Astrocyte of the spinal cord (primary cell): ENCODE measurements at places on chromosomes 3 and 15.

DNA sequence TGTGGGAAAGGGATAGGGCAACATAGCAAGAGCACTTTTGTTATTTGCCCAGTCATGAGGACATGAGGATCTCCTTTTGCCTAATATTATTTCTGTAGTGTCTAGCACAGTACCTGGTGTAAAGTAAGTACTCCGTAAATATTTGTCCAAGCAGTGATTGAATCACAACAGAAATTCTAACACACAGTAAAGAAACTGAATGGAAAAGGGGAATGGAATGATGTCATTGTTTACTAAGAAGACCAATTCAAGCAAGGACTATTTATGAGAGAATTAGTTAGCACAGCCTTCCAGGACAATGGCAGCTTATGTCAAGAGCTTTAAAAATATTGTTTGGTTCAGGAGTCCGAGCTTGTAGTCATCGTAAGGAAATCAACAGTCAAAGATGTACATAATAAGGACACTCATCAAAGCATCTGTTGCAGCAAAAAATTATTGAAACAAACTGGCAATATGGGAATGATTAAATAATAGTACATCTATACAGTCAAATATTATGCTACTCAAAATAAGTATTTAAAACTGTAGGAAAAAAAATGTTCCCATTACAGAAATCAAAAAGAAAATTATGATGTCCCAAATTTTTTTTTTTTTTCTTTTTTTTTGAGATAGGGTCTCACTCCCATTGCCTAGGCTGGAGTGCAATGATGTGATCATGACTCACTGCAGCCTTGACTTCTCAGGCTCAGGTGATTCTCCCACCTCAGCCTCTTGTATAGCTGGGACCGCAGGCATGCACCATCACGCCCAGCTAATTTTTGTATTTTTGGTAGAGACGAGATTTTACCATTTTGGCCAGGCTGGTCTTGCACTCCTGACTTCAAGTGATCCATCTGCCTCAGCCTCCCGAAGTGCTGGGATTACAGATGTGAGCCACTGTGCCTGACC, 17.9 kb downstream of the CAPN7 start:
- no peak for DNase-seq

DNA sequence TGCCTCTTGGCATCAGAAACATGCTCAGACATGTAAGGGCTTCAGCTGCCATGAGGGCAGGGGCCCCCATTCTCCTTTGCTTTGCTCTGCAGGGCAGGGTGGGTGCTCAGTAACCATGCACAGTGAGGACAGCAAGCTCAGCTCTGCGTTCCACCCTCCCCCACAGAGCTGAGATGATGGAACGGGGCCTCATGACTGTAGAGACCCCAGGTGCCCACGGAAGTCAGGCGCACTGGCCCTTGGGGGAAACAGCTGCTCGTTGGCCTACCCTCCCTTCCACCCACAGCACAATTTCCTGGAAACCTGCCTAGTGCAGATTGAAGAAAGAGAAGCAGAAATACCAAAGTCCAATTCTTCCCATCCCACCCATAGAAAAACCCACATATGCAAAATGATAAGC, 10.5 kb downstream of the CTXND1 start:
- no peak for DNase-seq

- peak; percentile 42 for DNase-seq
Observed at GRCh38 chr3:14358426-14359211, 43.8 kb upstream of the SLC6A6 start.

DNA sequence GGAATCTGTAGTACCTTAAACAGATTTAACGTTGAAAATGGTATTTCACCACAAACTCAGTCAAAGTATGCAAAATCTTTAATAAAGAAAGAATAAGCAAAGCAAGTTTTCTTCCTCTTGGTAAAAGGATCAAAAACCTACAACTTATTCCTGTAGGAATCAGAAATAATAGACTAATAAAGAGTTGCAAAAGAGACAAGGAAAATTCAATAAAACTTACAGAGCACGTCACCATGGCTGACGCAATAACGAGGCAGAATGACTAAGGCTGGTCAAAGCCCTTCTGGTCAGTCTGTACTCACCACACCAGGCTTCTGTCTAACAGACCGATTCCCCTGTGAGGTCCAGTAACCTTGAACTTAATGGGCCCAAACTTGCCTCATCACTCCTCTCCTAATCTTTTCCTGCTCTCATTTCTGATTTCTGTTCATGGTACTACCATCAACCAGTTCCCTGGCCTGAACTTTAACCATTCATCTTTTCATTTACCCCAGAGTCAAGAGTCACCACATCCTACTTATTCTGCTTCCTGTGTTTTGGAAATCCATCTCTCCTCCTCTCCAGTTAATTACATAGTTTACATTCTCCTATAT, 5.0 kb downstream of the MASP1 start:
- DNase-seq: peak; percentile 50

GRCh38 chr3:147420353-147421183, 11.4 kb downstream of the ZIC1 start:
- peak; percentile 33 for DNase-seq

DNA sequence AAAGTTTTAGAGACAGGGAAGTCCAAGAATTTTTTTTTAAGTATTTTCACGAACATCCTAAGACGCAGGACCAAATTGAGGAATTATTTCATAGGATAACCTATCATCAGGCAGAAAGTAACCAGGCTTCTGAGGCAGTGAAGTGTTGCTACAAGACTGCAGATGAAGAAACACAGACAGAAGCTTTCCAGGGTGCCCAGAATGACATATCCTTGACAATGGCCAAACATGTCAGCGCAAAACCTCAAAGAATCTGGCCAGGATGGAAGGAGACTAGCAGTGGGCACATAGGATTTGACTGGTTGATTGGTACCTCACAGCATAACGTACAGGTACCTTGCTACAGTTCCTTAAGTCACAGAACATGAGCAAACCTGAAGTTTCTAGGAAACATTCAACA, 7.5 kb downstream of the ADAMTS9 start:
- no peak for DNase-seq

DNA sequence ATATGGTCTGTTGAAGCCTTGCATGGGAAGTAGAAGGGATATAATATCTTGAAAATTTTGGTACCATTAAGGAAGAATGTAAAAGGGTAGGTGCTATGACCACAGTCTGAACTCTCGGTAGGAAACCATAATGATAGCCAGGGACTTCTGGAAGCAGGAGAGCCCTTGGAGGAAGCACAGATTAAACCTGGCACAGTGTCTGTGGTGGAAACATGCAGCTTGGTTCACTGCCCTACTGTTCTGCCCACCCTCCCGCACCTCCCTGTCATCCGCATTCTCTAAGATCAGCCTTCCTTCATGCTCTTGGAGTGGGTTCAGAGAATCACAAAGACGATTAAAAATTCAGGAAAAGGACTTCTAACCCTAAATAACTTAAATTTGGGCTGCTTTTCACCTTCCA, 20.9 kb downstream of the VPS8 start:
- DNase-seq: no peak

DNA sequence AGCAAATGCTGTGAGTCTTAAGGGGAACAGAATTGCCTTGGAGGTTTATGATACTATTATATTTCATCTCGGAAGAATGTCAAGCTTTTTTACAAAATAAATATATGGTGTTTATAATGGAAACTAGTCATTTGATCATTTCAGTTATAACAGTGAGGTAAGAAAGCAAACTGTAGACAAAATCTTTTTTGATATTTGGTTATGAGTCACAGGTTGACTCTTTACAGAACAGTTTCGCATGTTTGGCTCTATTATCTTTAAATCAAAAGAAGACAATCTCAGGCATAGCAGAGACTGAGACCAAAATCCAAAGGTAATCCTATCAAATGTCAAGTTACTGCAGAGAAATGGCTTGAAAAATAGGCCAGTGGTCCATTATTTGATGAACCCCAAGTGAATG, 490.9 kb upstream of the MDFIC2 start:
- DNase-seq: no peak

- DNase-seq: no peak
Observed at GRCh38 chr3:172387728-172388127, 60.5 kb downstream of the GHSR start.

- no peak for DNase-seq
Observed at GRCh38 chr15:39549912-39550311, 31.0 kb upstream of the THBS1 start.

DNA sequence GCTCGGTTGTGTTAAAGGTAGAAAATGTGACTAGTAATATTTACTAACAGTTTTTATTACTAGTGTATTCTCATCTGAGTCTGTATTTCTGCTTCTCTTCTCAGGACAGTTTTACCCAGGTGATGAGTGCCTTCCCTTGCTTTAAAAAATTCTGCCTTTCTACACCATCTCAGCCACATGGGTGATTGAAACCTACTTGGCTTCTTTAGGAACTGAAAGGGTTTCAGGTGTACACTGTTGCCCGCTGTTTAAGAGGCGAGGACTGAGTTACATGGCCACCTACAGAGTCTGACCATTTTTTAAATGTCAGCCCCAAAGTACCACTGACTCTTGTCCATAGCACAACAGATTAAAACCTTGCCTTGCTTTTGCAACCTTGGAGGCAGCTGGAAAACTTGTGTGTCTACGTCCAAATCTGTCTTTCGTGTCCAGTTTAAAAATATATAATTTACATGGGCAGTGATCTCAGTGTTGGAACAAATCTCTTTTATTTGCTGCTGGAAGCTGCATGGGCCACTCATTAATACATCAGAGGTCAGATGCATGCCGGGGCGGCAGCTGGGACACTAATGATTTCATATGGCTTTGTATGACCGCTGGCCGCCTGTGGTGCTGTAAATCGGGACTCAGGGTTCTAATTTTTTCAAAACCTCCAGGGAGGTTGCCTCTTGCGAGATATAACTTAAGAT, 44.6 kb downstream of the TRIM71 start:
- DNase-seq: peak; percentile 3

GRCh38 chr3:44117239-44117638, 124.4 kb upstream of the TOPAZ1 start:
- no peak for DNase-seq

DNA sequence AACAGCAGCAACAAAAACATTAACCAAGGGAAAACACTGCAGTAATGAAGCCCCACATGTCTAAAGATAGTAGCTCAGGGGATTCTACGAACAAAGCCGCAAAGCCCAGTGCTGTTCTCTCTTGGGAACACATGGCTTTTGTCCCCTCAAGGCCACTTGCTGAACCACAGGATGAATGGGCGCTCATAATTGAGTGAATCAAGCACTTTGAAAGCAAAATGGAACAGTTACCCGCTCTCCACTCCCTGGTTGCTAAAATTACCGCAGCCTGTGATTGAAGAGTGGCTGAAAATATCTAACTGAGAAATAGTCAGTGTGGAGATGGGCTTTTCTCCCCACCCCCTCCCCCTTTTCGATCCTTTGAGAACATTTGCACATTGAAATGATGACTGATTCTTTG, 39.6 kb downstream of the RASGRF1 start:
- no peak for DNase-seq

DNA sequence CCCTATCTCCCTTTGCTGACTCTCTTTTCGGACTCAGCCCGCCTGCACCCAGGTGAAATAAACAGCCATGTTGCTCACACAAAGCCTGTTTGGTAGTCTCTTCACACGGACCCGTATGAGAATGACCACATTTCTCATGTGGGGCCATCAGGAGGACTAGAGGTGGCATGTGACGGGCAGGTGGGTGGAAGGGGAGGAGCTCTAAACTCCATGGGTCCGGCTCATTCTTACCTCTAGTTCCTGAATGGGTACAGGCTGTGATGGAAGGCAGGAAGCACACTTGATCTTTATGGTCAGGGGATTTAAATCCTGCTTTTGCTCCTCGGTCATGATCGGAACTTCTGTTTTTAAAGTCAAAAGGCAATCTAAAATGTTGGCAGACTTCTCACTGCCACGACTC, 28.6 kb downstream of the CFAP92 start:
- DNase-seq: no peak

DNA sequence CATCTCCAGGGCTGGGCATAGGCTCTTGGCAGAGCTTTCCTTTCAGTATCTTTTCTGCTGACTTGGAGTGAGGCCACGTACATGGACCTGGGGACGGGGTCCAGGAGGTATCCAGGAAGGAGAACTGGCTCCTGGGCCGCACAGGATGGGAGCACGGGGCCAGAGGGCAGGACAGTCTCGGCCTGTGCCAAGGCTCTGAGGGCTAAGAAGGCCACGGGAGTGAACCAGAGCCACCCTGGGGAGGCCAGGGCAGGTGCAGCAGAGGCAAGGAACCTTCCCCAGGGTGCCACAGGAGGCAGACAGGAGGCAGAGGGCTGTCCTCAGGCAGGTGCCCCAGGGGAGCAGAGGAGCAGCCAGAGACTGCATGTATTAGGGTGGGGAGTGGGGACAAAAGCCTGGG, 50.3 kb downstream of the PLXNA1 start:
- no peak for DNase-seq

DNA sequence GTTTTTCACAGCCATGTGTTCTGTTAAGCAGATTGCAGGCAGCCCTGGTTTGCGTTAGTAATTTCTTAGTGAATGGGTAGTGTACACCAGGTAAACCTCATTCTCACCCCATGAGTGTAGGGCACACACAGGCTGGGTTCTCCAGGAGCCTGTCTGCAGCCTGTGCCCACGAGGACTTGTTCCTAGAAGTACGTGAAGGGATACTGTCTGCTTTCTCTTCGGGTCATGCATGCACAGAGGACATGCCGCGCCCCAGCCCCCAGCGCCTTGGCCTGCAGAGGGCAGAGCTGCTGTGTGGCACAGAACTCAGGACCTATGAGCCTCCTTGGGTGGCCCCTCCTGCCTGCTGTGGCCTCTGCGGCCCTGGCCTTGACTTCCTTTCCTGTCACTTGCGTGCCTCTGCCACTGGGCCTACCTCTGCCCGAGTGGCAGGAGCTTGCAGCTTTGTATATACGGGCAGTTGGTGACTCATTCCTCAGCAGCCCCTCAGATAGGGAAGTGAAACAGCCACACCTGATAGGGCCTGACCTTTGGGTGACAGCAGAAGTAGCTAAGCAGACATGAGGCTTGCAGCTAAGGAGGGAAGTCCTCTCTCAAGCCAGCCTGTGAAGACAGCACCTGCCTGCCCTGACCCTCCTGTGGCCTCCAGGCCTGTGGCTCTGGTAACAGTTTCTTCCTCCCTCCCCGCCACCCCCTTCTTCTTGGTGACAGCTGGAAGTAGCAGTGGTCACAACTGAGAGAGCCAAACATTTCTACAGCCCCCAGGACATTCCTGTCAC, 19.5 kb downstream of the PPCDC start:
- DNase-seq: peak; percentile 29

- DNase-seq: no peak
Observed at GRCh38 chr3:50171540-50172301, 16.6 kb downstream of the SEMA3F start.

GRCh38 chr3:48432411-48433371, 2.8 kb upstream of the PLXNB1 start:
- no peak for DNase-seq

DNA sequence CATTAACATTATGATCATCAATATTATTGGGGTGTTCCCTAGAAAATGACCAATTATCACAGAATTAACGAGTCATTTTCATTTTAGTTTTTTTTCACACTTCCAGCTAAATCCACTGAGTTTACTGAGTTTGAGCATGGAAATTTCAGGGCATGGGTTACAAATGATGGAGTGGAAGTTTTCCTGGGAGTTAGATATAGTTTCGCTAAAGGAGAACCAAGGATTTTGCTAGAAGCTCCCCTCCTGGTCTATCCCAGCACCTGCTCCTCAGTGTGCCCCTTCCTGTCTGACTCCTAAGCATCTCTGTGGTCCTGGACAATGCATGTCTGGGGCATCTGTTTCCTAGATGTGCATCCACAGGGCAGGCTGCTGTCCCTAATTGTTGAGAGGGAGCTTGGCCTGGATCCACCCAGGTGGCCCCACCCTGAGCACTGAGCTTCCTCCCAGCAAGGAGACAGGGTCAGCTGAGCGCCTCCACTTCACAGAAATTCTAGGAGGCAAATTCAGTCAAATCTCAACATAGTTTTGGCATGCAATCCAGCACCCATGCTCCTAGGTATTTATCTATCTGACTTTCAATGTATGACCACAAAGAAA, 102.3 kb upstream of the GOLGA6L6 start:
- no peak for DNase-seq
